ENCODE measurements at places on chromosomes 3 and 15. TPM values are rescaled to one million over a fixed set of nuclear protein-coding genes. Genes with fewer than 3 reads are reported as not detected.

The RARB gene
- total RNA-seq: not detected

DNA sequence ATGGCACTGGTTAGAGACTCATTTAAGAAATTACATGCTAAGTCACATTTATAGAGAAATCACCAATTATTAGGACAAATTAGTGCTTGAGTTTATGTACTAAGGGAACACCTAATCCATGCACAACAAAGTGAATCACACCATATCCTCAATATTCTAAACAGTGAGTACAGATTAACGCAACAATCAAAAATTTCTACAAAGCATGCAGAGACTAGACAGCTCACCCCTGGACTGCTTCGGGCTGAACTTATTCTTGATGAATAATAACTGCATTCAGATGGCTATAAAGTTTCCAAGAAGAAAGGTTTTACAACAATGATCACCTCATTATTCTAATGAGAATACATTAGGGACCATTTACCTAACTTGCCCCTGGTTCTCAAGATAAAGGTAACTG, 66.5 kb downstream of the LRRFIP2 start:
- H3K27ac ChIP-seq: no peak overlapping the region
- no peaks in the 10 kb centered on the region for H3K4me1 ChIP-seq
- no peak for DNase-seq
- peaks cover 13% of the 10 kb centered on the region for H3K36me3 ChIP-seq

DNA sequence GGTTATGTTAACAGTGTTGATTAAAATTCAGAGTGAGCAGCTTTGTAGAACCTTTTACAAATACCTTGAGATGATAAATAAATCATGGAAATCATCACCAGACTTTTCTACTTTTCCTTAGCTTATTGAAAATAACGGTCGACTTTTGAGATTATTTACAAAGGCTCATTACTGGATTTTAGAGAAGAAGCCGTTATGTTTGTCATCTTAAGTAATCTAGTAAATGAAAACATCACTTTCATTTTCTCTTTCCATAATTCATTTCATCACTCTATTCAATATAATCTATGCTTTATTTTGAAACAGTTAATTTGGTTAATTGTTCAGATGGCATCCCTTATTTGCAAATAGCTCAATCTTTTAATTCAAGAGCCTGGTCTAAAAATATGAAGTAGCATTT, 3.6 kb downstream of the PLCL2 start:
- peaks cover 72% of the 10 kb centered on the region for H3K4me1 ChIP-seq
- H3K27me3 ChIP-seq: no peaks in the 10 kb centered on the region
- no peaks in the 10 kb centered on the region for H3K36me3 ChIP-seq
- H3K4me3 ChIP-seq: peak overlapping the region; percentile 98
- no peak for DNase-seq

GRCh38 chr3:53003320-53003719, 42.6 kb downstream of the SFMBT1 start:
- no peak overlapping the region for H3K4me3 ChIP-seq
- no peak for DNase-seq
- peaks cover 12% of the 10 kb centered on the region for H3K4me1 ChIP-seq

The RPP14 gene
- 20.4 TPM for total RNA-seq

DNA sequence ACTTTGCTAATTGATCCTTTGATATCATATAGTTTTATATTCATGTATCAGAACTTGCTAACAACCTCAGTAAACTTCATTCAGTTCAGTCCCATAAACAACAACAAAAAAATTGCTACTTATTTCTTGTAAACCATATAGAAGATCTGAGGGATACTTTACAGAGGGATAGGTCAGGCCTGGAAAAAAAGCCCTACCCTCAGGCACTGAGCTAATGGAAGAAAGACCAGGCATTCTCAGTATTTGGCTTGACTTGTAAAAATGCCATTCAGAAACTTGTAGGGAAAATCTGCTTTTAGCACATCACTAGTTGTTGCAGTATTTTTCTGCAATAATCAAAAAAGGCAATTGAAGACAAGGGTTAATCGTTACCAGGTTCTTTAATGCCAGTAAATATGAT, 33.1 kb downstream of the ARMC8 start:
- H3K4me1 ChIP-seq: peaks cover 21% of the 10 kb centered on the region
- no peak overlapping the region for H3K4me3 ChIP-seq
- H3K27ac ChIP-seq: no peak overlapping the region
- peaks cover 22% of the 10 kb centered on the region for H3K36me3 ChIP-seq
- H3K27me3 ChIP-seq: no peaks in the 10 kb centered on the region

DNA sequence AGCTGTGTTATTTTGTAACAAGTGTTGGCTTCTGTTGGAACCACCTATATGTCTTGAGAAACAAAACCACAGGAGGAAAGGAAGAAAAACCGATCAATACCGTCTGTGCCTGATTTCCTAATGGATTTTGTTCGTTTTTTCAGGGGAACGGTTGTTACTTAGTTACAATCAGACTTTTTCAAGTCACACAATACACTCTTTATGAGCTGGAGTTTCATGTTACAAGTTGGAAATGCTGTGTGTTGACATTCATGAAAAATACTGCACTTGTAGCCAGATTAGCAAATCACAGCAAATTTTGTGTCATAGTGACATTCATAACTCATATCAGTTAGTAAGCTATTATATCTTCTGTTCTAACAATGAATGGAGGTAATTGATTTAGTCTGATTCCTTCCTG, 78.9 kb downstream of the SLTM start:
- H3K27ac ChIP-seq: no peak overlapping the region
- H3K4me1 ChIP-seq: no peaks in the 10 kb centered on the region
- H3K27me3 ChIP-seq: no peaks in the 10 kb centered on the region
- H3K4me3 ChIP-seq: no peak overlapping the region
- H3K36me3 ChIP-seq: peaks cover 52% of the 10 kb centered on the region
- no peak for DNase-seq

The ITIH1 gene
- total RNA-seq: not detected

The WNT5A gene
- total RNA-seq: not detected

The SLC28A1 gene
- not detected for total RNA-seq

DNA sequence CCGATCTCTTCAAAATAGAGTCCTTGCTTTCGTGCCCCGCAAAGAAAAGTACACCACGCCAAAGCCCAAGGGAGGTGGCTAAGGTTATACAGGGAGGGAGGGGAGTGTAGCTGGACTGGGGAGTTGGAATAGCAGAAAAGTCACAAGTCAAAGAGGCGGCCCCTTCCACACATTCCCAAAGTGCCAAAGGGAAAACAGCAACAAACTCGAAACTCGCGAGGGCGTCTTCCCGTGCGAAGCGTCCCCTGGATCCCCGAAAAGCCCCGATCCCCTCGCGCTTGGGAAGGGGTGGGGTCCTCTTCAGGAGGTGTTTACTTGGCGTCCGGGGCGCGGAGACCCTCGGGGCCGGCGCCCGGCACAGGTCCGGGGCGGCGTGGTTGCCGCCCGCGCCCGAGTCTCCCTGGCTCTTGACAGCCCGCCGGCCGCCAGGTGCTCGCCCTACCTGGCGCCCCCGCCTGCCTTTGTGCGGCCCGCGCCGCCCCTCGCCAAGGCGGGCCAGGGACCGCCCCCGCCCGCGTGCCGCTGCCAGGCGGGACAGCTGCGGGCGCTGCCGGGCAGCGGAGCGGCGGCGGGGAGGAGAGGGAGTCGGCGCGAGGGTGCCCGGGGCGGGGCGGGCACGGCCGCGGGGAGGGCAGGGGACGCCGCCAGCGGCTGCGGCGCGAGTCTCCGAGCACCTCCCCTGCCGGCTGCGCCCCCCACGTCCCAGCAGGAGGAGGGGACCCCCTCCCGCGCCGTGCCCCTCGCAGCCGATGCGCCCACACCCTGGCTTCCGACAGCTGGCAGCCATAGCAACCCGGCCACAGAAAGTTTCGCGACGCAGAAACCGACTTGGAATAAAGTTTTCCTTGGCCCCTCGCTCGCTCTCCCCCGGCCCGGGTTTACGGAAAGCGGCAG, 966 bp downstream of the MYO1E start:
- no peak for DNase-seq
- H3K4me3 ChIP-seq: peak overlapping the region; percentile 89
- H3K4me1 ChIP-seq: peaks cover 13% of the 10 kb centered on the region
- H3K27me3 ChIP-seq: peaks cover 27% of the 10 kb centered on the region

The RGMA gene
- total RNA-seq: not detected

- DNase-seq: no peak
- H3K36me3 ChIP-seq: peaks cover 17% of the 10 kb centered on the region
- no peaks in the 10 kb centered on the region for H3K27me3 ChIP-seq
- H3K27ac ChIP-seq: no peak overlapping the region
- H3K4me1 ChIP-seq: no peaks in the 10 kb centered on the region
- no peak overlapping the region for H3K4me3 ChIP-seq
Observed at GRCh38 chr3:178097576-178097975, 438.7 kb upstream of the KCNMB2 start.

DNA sequence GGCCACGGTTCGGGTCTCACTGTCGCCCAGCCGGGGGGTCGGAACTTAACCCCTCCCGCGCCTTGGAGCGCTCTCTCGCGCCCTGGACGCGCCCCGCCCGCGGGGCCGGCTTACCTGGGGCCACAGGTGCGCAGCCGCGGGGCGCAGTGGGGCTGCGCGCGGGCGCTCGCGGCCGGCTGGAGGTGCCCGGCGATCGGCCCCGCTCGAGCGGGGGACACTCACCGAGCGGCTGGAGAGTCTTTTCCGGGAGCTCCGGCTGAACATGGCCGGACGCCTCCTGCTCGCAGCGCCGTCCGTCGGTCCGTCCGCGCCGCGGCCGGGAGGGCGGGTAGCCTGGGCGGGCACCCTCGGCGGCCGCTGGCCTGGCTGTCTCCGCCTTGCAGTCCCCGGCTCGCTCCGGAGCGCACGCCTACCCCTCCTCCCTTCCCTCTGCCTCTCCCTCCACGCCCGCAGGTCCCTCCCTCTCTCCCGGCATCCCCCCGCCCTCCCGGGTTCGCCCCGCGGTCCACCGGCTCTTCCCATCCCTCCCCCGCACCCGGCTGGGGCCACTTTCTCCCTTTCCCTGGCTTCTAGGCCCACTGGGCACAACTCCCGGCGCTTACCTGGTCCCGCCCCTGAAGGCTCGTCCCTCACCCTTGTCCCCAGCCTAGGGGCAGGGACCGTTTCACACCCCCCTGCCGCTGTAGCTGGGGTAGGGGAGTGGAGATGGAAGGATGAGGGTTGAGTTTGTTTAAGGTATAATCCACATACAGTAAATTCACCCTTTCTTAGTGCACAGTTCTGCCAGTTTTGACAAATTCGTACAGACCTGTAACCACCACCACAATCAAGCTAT, 220.1 kb upstream of the PRICKLE2 start:
- peaks cover 52% of the 10 kb centered on the region for H3K27me3 ChIP-seq
- no peaks in the 10 kb centered on the region for H3K36me3 ChIP-seq
- no peak overlapping the region for H3K4me3 ChIP-seq
- peaks cover 8% of the 10 kb centered on the region for H3K4me1 ChIP-seq

DNA sequence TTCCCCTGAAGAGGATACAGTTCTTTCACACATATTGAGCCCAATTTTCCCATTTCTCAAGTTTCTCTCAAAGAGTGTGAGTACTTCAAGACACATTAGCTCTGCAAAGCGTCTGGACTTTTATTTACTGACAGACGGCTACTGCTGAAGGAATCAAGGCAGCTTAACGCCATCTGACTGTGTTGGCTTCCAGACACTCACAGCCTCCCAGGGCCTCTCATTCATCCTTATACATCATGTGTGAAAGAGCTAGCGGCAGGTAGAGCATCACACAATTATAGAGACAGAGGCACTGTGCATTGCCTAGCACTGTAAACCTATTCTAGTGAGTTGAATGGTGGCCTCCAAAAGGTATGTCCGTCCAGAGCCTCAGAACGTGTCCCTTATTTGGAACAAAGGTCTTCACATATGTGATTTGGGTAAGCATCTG, 284.1 kb upstream of the STT3B start:
- H3K27ac ChIP-seq: no peak overlapping the region
- no peak for DNase-seq
- no peaks in the 10 kb centered on the region for H3K36me3 ChIP-seq
- H3K4me1 ChIP-seq: peaks cover 9% of the 10 kb centered on the region
- H3K27me3 ChIP-seq: no peaks in the 10 kb centered on the region
- H3K4me3 ChIP-seq: no peak overlapping the region

DNA sequence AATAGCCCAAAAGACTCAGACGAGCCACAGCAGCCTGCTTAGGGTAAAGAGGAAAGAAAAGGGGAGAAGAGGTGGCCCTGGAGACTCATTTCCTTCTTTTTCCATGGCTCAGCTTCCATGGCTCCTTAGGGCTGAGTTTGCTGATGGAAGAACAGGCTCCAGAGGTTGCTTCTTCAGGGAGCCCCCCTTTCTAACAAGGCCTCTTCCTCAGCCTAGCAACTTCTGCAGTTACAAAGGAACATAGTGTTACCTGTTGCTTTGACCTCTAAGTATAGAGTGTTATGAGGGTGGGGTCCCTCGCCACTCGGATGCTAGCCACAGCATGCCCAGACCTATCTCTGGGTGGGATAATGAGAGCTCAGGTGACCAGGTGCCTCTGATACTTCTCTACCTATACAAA, 43.2 kb upstream of the SPESP1 start:
- H3K4me3 ChIP-seq: no peak overlapping the region
- no peak overlapping the region for H3K27ac ChIP-seq
- no peak for DNase-seq

The LRTM1 gene
- not detected for total RNA-seq

GRCh38 chr3:10410383-10411002, 89.6 kb upstream of the SEC13 start:
- H3K4me3 ChIP-seq: no peak overlapping the region
- no peaks in the 10 kb centered on the region for H3K4me1 ChIP-seq
- no peaks in the 10 kb centered on the region for H3K27me3 ChIP-seq
- H3K36me3 ChIP-seq: no peaks in the 10 kb centered on the region
- DNase-seq: no peak

DNA sequence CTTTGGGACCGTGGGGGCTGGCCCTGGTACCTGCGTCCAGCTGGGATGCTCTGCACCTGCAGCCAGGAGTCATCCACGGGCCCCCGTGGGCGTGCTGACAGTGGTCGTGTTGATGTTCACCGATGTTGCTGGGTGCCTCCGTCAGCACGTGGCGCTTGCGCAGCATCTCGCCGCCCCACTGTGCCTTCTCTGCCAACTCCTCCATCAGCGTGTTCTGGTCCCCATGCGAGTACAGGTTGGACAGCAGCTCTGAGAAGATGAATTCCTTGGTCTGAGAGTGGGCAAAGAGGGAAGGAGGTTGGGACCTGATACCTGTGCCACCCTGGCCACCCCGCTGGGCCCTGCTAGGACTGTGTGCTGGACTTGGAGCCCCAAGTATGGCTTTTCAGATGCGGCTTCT, 61.4 kb downstream of the ADAMTS7 start:
- no peak for DNase-seq
- H3K27me3 ChIP-seq: no peaks in the 10 kb centered on the region
- H3K4me3 ChIP-seq: no peak overlapping the region

The GPR149 gene
- total RNA-seq: not detected

All from naive thymus-derived CD8-positive, alpha-beta T cell (primary cell).